LHCN-M2 (cell line): ENCODE measurements at places on chromosomes 5 and 9.
A peak's percentile ranks its signal among the peaks of the same experiment; 100 is the strongest.

DNA sequence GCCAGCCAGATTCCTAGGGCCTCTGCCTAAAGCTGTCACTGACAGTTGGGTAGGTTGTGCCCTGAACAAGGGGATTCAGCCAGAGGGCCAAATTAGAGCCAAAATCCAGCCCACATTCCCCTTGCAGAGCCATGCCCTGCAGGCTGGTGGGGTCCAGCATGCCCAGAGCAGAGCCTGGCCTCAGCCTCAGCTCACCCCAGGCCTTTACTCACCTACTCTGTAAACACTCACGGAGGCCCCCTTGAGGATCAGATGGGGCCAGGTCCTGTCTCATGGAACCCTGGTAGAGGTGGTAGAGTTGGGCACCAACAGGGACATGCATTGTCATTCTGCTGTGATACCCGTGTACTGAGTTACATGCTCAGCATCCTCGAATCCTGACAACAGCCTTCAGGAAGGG, 74.9 kb downstream of the LMX1B start:
- no peak for DNase-seq

DNA sequence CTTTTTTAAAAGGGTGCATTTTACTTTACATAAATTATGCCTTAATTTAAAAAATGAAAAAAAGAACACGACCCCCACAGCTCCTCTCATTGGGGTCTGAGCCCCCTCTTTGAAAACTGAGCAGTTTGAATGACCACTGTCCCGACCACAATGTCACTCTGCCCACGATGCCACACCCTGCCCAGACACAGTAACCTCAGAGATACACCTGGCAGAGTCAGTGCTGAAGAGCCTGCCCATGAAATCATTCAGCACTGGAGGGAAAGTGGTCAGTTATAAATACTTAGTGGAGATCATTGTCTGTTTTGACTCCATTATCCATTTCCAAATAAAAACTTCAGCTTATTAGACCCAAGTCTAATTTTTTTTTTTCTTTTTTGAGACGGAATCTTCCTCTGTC, 49.3 kb downstream of the DNAJC21 start:
- no peak for DNase-seq

- no peak for DNase-seq
Observed at GRCh38 chr9:121700832-121701419, 49.5 kb downstream of the DAB2IP start.

DNA sequence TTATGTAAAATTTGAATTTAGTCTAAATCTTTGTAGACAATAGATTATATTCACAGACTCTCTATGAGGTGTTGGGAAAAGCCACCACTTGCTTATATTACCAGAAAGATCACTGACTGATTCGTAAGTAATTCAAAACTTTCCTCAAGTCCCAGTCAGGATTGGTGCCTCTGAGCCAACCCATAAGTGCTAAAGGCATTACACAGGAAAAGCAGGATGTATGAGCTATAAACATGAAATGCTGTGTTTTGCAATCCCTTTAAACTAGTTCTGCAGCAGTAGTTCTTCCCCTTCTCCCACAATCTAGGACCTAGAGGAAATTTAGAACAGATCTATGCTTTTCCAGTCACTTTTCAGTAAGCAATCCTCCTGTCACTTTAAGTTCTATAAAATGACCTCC, 48.0 kb downstream of the SHLD3 start:
- peak; percentile 18 for DNase-seq

GRCh38 chr5:118253225-118254061, 734.9 kb downstream of the DTWD2 start:
- DNase-seq = no peak

GRCh38 chr5:76332611-76333205, 70.4 kb upstream of the IQGAP2 start:
- DNase-seq = no peak

DNA sequence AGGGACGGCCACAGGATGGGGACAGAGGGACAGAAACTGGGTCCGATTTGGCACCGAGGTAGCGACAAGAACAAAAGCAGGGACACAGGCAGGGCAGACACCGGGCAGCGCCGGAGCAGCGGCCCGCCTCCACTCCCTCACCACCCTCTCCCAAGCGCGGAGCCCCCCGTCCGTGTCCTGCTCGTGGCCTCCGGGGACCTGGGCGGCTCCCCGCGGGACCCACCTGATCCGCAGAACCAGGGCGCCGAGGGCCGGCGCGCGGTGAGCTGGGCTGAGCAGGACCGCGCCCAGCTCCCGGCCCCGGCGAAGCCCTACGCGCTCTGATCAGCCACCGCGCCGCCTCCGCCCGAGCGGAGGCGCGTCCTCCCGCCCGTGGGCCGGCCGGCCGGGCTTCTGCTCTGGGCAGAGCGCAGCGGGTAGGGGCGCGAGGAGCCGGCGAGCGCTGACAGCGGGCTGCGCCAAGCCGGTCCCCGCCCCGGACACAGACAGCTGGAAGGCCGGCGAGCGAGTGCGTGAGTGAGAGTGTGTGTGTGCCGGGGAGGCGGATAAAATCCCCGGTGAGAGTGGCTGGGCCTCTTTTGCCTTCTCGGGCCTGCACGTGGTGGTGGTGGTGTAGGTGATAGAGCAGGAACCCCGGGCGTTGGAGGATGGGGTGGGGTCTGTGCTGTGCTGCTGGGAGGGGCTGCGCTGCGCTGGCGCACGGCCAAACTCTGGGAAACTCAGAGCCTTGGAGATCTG, at the start of gene GGTA1:
Gene GGTA1 (minus strand): TSS at position 418 of the 738 bp plus-strand sequence. CDS start 31,922 bp downstream, outside the sequence.
- DNase-seq = peak; percentile 17

DNA sequence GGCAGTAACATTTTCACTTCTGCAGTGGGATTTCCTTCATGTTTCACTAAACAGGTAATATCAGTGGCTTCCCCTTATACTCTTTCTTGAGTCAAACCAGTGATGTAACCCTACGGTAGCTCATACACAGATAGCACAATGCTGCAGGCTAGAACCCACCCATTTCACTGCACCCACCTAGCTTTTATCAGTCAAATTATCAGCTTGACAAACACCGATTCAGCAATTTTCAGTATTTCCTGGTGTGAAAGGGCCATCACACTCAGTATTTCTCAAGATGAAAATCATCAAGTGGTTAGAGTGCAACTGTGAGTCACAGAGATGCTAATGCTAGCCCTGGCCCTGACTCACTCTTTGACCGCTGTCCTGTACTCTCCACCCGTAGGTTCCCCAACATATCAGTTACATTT, 242.3 kb upstream of the PTGER4 start:
- peak; percentile 94 for DNase-seq

GRCh38 chr5:90940227-90940995, 381.8 kb downstream of the ADGRV1 start:
- DNase-seq = peak; percentile 62

DNA sequence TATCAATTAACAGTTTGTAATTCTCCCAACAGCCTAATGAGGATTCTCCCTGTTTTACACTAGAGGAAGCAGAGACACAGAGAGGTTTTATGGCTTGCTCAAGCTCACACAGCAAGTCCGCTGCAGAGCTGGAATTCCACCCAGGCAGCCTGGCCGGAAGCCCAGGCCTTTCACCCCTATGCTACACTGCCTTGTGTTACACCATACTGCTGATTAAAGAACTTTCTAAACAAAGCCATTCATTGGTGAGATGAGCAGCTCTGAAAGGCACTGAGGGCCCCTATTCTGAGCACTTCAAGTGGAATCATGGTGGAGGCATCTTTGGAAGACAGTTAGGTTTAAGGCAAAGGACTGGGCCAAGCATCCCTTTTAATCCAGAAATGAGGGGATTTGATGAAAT, 14.7 kb upstream of the LARP1 start:
- DNase-seq = no peak

DNA sequence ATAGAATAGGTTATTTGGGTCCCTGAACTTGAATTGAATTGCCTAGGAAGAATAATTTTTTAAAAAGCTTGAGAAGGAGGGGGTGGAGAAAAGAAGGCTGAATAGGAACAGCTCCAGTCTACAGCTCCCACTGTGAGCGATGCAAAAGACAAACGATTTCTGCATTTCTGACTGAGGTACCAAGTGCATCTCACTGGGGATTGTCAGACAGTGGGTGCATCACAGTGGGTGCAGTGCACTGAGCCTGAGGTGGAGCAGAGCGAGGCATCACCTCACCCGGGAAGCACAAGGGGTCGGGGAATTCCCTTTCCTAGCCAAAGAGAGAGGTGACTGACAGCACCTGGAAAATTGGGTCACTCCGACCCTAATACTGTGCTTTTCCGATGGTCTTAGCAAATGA, 782.2 kb upstream of the RGMB start:
- DNase-seq = no peak

GRCh38 chr5:177596775-177597238, 3.1 kb upstream of the B4GALT7 start:
- no peak for DNase-seq

DNA sequence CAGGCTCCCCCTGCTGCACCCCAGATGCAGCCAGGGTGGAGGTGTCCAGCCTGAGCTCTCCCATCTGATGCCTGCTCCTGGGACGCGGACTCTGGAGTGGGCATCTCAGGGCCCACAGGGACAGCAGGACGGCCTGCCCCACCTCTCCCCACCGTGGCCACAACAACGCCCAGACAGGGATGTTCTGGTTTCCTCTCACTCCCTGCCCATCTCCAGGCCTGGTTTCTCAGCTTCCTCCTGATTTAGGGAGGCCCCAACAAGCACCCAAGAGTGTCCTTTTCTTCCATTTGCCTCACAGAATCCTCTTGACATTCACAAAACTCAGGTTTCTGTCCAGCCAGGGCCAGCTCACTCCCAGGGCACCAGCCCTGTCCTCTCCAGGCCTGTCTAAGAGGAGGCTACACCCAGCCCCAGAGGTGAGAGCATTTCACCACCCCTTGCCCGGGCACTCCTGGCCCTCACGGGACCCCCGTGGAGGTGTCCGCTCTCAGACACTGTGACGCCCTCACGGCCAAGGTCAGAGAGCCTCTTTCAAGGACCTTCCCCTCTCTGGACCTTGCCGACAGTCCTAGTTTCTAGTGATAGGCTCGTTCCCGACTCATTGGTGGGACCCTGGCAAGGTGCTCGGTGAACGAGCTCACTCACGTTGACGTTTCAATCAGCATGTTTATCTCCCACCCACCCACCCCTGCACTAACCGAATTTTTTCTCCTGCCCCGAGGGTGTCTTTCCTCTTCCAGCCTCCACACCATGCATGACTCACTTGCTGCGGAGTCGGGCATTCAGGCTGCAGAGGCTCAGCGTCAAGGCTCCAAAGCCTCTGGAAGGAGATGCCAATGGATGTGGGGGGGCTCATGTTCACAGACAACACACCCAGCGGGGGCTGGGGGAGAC, 62.0 kb upstream of the UNC5A start:
- DNase-seq = no peak

DNA sequence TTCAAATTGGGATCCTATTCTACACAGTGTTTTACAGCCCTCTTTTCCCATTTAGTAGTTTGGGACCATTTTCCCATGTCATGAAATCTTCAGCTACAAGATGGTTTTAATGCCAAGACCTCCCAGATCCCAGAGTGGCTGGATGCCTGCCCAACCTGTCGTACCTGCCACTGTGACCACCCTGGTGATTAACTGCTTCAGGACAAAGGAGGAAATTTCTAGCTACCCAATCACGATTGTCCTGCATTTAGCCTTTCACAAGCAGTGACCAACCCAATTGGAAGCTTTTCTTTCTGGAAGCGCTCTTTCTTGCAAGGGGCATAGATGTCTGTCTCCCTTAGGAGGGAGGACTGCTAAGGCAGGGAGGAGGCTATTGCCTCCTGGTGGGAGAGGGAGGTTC, 13.8 kb downstream of the IL9 start:
- DNase-seq = no peak

- no peak for DNase-seq
Observed at GRCh38 chr5:178434851-178435250, 155.3 kb downstream of the COL23A1 start.

DNA sequence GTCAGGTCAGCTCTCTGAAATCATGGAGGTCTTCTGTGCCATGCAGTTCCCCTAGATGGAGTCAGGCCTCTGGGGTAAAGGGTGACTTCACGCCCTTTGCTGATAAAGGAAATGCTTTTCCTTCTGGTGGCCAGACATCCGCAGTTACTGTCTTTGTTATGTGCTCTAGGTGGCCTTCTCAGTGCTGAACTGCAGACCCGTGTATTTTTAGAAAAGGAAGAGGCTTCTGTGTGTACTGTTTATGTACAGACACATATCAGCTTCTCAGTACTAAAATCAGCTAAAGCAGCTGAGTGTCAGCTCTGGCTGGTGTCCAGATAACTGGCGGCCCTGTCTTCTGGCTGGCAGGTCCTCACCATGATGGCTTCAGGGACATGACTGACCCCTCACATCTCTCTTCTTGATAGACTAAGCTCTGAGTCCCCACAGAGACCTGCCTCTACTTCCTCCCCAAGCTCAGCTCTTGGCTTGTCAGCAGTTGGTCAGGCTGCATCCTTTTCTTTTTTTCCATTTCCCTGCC, 75.3 kb downstream of the ARHGAP26 start:
- no peak for DNase-seq

GRCh38 chr5:131355971-131356528, 92.2 kb downstream of the CDC42SE2 start:
- DNase-seq = no peak

- DNase-seq = no peak
Observed at GRCh38 chr9:84937180-84937579, 267.7 kb downstream of the NTRK2 start.

DNA sequence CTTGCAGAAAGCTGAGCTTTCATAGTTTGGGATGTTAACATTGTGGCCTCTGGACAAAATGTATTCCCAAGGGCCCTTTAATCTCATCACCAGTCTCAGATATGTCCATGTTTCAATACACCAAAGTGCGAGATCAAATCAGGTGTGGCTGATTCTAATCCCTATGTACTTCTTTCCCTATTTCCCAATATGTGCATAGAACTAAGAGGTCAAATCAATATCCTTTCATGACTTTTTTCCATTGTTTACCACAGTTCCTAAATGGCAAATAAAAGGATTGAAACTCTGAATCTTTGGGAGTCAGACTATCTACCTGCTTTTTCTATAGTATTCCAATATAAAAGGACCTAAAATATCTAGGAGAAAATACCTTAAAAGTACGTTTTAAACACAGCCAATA, 105.0 kb downstream of the FBXO38 start:
- no peak for DNase-seq

DNA sequence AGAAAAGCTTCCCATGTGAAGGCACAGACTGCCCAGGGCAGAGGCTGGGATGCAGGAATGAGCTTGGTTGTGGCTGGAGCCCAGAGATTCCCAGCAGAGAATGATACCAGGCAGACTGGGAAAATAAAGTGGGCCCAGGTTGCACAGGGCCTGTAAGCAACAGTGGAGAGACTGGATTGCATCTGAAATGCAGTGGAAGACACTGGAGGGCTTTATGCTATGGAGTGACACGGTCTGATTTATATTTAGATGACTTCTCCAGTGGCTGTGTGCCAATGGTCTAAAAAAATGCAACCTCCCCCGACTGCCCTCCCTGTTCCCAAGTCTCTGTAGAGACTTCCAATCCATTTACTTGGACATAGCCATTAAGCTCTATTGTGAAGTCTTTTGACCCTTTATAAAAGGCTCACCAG, 951.1 kb upstream of the DMAC1 start:
- no peak for DNase-seq

- DNase-seq = no peak
Observed at GRCh38 chr5:3122216-3122615, 370.7 kb upstream of the IRX2 start.

DNA sequence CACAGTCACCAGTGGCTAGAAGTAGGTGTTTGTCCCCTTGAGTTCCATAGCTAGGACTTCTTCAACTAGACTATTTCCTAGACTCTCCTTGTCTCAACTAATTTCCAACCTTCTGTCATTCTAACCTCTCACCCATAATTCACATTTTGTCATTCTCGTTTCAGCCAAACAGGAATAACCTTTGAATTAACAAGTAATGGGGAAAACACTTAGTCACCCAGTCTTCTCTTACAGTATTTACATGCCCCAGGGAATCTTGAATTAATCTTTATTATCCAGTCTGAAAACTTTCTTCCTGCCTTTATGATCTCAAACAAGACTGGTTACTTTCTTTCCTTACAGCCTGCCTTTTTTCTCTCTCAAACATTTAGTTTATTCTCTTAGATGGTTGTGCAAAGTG, 63.3 kb upstream of the RUSC2 start:
- no peak for DNase-seq
